ENCODE measurements at places on chromosomes 5 and 9. TPM values are rescaled to one million over a fixed set of nuclear protein-coding genes. Genes with fewer than 3 reads are reported as not detected.

GRCh38 chr9:115615000-115615401, 497.0 kb upstream of the TNC start:
- H3K4me3 ChIP-seq: no peak overlapping the region
- H3K36me3 ChIP-seq: no peaks in the 10 kb centered on the region
- H3K27me3 ChIP-seq: peaks cover 38% of the 10 kb centered on the region
- H3K27ac ChIP-seq: no peak overlapping the region
- H3K4me1 ChIP-seq: no peaks in the 10 kb centered on the region

DNA sequence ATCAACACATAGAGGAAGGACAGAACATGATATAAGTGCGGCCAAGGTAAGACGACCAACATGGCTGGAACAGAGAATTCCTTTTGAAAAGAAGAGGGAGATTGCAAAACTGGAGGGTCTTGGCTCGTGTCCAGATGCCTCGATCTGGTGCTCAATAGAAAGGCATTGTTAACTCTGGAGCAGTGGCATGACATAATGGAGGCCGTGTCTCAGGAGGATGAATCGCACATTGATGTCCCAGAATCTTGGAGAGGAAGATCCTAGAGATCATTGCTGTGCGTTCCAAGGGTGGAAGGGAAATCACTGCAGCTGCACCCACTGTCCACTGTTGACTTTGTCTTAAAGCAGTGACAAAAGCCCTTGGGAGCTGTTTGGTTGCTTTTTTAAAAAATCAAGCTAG, 30.9 kb downstream of the GRAMD2B start:
- H3K4me1 ChIP-seq: peaks cover 27% of the 10 kb centered on the region
- no peak overlapping the region for H3K4me3 ChIP-seq
- peaks cover 24% of the 10 kb centered on the region for H3K36me3 ChIP-seq
- no peaks in the 10 kb centered on the region for H3K27me3 ChIP-seq

DNA sequence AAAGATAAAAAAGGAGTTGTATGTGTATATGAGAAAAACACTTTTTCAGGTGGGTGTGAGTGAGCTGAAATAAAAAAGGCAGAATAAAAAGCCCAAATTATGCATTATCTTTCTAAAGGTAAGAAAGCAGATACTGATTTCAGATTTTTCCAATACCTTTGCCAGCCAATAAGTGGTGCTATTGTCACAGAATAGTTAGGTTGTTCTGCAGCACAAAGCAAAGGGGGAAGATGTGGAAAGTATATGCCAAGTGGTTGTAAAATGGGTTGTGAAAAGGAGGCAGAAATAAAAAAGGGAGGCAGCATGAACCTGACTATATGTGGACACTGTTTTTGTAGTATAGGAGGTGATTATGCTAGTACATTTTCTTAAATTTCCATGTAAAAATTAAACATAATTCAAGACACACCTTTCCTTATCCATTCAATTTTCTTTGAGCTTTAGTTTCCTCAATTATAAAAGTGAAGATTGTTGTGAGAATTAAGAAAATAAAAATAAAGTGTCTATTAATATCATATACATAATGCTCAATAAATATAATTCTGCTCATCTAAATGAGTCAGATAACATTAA, 106.7 kb downstream of the SMIM15 start:
- no peak overlapping the region for H3K27ac ChIP-seq
- no peaks in the 10 kb centered on the region for H3K27me3 ChIP-seq
- no peak overlapping the region for H3K4me3 ChIP-seq
- no peak for ATAC-seq

GRCh38 chr9:112408275-112408674, 28.4 kb downstream of the HSDL2 start:
- ATAC-seq: no peak
- H3K4me1 ChIP-seq: no peaks in the 10 kb centered on the region
- no peak overlapping the region for H3K4me3 ChIP-seq

- peak overlapping the region; percentile 58 for H3K4me3 ChIP-seq
- H3K4me1 ChIP-seq: peaks cover 49% of the 10 kb centered on the region
- peak; percentile 84 for ATAC-seq
- H3K27me3 ChIP-seq: no peaks in the 10 kb centered on the region
- peaks cover 98% of the 10 kb centered on the region for H3K36me3 ChIP-seq
These were observed 14.8 kb downstream of the AKNA start for GRCh38 chr9:114372921-114373448.

DNA sequence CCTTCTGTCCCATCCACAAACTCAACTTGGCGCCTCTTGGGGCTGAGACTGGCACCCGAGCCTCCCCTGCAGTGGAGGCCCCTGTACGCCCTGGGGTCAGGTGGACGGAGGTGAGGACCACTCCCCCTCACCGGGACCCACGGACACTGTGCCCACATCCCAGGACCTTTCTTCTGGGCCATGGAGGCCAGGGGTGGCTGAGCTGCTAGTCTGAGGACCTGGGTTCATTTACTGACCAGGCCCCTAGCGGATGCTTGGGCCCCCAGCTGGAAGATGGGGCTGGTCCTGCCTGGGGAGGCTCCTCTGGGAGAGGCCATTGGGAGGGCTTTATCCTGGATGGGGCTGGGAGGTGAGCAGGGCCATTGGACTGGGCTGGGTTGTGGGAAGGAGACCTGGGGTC, 16.9 kb upstream of the SLC6A19 start:
- no peak overlapping the region for H3K27ac ChIP-seq
- no peak overlapping the region for H3K4me3 ChIP-seq
- ATAC-seq: no peak
- no peaks in the 10 kb centered on the region for H3K36me3 ChIP-seq
- H3K27me3 ChIP-seq: peaks cover 8% of the 10 kb centered on the region

DNA sequence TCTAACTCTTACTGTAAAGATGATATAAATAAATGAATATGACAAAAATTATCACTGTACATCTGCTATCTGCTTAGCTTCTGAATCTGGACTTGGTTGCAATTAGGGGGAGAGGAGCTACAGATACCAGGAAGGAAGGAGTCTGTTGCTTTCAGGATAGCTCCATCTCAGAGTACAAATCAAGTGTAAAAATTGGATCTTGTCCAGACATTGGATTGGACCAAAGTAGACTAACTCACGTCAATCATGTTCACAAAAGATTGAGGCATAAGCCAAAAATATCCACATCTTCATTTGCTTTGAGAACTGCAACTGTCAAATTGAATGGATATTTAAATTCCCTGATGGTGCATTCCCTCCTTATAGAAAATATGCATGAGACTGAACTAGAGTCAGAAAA, 8.8 kb upstream of the OR1Q1 start:
- no peaks in the 10 kb centered on the region for H3K36me3 ChIP-seq
- no peak overlapping the region for H3K27ac ChIP-seq
- no peak for ATAC-seq
- H3K4me1 ChIP-seq: no peaks in the 10 kb centered on the region
- no peak overlapping the region for H3K4me3 ChIP-seq

DNA sequence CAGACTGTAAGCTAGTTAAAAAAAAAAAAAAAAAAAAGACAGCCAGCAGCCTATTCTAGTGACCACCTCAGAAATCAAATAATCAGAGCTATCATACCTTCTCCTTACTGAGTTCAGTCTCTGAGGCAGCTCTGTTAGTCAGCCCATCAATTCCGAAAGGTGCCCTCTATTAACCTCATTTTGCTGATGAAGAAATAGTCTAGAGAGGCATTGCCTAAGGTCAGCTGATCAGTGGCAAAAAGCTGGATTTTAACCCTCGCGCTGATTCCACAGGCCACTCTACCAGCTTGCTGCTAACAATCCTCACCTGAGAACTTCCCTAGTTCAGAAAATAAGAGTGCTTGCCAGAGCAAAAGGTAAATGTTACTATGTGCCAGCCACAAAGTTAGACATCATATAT, 172.0 kb downstream of the DENND1A start:
- peaks cover 22% of the 10 kb centered on the region for H3K36me3 ChIP-seq
- no peak overlapping the region for H3K27ac ChIP-seq
- H3K4me3 ChIP-seq: no peak overlapping the region
- no peaks in the 10 kb centered on the region for H3K27me3 ChIP-seq

- no peak overlapping the region for H3K4me3 ChIP-seq
- H3K4me1 ChIP-seq: no peaks in the 10 kb centered on the region
- H3K27me3 ChIP-seq: no peaks in the 10 kb centered on the region
- H3K36me3 ChIP-seq: no peaks in the 10 kb centered on the region
- ATAC-seq: no peak
These were observed 134.4 kb downstream of the CACNA1B start for GRCh38 chr9:138011951-138012500.

FAM13B gene
- 24.4 TPM for total RNA-seq

AGXT2 gene
- not detected for total RNA-seq

PCDHGC5 gene
- total RNA-seq: not detected

LTC4S gene
- 1.4 TPM for total RNA-seq

CMYA5 gene
- 0.50 TPM for total RNA-seq

Measured in activated T-helper 17 cell treated with anti-CD3 and anti-CD28 coated beads, Interleukin-2, amount 50 U/mL, for 72 hours (primary cell).